Bone marrow (tissue), 2 donors: ENCODE measurements at places on chromosomes 2 and 18.
A peak's percentile ranks its signal among the peaks of the same experiment; 100 is the strongest.

DNA sequence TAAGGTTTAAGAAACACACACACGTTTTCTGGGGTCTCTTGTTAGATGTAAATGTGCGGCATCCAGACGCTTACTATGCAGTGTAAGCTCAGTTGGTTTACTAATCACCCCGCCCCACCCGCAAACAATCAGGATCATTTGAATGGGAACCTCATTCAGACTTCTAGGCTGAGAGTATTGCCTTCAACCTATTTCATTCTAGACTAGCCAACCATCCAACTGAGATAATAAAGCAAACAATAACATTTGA, 1.3 kb upstream of the FIGN start:
- no peak for DNase-seq

DNA sequence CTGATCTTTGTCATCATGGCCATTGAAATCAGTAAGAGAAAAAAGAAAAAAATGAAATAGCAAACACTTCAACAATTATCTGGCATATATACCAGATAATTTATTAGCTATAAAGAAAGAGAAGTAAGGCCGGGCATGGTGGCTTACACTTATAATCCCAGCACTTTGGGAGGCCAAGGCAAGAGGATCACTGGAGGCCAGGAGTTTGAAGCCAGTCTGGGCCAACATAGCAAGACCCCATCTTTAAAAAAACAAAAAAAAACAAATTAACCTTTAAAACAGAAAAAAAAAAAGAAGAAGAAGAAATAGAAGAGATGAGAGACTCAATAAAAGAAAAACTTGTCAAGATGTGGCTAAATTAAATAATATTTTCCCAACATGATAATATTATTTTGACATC, 61.6 kb upstream of the TGIF1 start:
- DNase-seq = no peak

GRCh38 chr2:239619369-239619768, 218.5 kb upstream of the HDAC4 start:
- no peak for DNase-seq

DNA sequence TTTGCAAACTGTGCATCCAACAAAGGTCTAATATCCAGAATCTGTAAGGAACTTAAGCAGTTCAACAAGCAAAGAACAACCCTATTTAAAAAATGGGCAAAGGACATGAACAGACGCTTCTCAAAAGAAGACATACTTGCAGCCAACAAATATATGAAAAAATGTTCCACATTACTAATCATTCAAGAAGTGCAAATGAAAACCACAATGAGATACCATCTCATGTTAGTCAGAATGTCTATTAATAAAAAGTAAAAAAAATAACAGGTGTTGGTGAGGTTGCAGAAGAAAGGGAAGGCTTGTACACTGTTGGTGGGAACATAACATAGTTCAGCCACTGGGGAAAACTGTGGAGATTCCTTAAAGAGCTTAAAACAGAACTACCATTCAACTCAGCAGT, 126.2 kb downstream of the NAT8 start:
- no peak for DNase-seq

DNA sequence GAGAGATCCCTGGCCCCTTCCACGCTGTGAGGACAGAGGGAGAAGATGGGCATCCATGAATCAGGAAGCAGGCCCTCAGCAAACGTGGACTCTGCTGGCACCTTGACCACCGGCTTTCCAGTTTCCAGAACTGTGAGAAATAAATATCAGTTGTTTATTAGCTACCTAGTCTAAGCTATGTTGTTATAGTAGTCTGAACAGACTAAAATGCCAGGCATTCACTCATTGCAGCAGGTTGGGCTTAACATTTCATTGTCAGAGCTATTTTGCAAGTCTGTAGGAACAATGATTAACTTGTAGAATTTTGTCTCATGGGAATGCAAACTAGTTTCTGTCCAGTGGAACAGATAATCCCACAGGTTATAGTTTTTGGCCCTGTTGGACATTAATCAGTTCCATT, 24.8 kb upstream of the TBC1D8 start:
- DNase-seq = no peak

- no peak for DNase-seq
These were observed 6.7 kb downstream of the SLC66A2 start for GRCh38 chr18:79944746-79945117.

- DNase-seq = no peak
These were observed 27.6 kb downstream of the ADNP2 start for GRCh38 chr18:80136679-80137078.

GRCh38 chr18:50315100-50315871, 27.8 kb upstream of the CXXC1 start:
- DNase-seq = no peak

- DNase-seq = no peak
These were observed 111.1 kb upstream of the RBBP8 start for GRCh38 chr18:22822024-22822423.

DNA sequence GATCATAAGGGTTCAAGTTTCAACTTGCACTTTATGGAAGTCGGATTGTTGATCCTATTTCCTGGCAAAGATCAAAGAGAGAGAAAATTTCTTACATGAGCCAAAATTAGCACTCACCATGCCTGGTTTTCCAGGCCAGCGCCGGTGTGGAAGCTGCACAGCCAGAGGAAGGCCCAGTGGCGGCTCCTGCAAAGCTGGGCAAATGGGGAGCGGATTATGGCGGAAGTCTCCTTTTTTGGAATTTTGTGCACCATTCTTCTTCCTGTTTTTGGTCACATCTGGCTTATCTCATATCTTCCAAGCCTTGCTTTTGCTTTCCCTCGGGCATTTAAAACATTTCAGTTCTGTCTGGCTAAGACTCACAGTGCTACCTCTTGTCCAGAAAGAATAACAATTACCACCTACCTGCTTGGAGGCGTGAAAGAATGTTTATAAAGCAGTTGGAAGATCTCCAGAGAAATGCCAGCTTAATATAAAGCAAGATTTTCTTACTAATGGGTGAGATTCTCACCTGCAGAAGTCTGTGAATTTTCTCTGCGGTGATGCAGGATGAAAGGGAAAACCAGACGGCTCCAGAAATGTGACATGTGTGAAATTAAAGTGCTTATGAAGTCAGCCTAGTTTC, 94.3 kb downstream of the ASAP2 start:
- DNase-seq = no peak

DNA sequence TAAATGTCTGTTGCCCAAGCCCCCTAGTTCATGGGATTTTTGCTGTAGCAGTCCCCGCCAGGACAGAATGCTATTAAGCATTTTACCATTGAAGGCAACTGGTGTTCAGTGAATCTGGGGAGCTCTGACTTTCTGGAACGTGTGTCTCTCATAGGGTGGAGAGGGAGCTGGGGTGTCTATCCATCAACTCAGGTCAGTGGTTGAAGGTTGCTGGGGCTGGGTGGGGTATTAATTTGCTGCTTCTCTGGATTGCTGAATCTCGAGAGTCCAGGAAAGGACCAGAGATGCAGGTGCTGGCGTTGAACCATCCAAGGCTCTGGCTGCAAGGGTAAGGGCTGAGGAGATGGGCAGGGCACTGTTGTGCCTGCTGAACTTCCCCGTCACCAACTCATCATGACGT, 66.8 kb upstream of the NCK2 start:
- DNase-seq = no peak

DNA sequence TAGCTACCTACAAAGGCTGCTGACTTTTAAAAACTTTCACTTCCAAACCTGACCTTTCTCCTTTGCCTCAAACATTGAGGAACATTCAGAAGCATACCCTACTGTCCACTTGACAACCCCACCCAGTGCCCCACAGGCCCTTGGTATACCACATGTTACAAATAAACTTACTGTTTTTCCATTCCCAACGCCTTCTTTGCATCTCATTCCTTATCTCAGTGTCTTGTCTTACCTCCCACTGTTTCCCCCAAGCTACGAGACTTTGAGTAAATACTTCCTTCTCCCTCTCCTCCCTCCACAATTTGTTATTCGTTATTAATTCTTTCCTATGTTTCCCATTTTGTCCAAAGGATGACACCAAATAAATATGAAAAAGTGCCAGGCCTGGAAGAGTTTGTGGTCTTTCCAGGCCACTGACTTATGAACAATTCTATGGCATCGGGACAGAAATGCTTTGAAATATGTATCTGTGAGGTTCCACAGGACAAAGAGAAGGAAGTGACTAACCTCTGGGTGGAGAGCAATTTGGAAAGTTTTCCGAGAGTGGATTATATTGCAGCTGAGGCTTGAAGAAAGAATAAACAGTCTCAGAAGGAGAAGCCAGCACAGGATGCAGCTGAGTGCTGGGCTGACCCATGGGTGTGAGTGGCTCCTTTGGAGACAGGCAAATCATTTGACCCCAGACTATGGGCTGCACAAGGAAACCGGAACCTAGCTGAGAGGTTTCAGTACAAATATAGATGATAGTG, 409.0 kb downstream of the LPIN1 start:
- no peak for DNase-seq

- no peak for DNase-seq
These were observed 61.3 kb downstream of the PKP4 start for GRCh38 chr2:158518084-158518483.

DNA sequence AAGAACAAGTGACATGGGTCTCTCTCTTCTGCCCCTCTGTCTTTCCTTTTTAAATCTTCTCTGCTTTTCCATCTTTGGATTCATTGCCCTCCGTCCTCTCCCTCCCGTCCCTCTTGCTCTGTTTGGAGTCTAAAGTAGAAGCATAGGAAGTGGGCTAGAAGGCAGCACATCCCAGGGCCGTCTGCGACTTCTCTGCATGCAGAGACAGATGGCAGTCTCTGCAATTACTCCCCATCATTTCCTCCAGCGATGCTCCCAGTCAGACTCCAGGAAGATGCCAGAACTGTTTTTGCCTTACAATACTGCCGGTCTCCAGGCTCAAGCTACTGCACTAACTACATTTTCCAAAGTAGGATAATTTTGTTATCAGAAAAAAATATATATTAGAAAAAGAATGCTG, 35.2 kb upstream of the LPIN2 start:
- peak; percentile 22 for DNase-seq

DNA sequence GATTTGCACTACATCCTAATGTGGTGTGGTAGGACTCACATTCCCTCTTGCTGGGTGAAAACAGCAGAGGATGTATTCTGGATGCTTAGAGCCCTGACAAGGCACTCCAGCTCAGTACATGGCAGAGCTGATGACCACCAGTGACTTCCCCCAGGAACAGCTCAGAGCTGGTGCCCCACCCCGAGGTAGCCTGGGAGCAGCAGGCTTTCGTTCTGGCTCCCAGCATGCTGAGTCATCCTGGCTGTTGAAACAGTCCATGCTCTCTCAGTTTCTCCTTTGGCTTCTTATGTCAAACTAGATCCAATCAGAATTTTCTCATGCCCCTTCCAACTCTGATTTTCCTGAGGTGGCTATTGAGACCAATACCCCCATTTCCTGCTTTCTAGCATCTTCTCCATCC, 438.2 kb downstream of the NBAS start:
- DNase-seq = no peak

- DNase-seq = no peak
These were observed 766.1 kb upstream of the CNTNAP5 start for GRCh38 chr2:123258877-123259539.

DNA sequence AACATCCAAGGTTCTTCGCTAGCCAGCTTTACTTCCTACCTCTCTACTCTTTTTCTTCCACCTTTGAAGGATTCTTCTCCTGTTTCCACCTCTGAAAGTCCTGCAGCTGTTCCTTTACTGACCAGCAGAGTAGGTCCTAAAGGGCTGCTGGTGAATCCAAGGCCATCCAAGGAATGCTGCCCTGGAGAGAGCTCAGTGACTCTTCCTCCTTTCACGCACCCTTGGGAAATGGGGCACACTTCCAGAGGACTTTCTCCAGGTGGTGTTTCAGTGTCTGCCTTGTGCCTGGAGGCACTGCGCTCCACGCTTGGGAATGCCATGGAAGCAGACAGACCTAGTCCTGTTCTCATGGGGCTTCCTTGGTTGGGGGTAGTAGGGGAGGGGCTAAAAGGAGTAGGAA, 45.4 kb downstream of the SLC16A14 start:
- DNase-seq = no peak

DNA sequence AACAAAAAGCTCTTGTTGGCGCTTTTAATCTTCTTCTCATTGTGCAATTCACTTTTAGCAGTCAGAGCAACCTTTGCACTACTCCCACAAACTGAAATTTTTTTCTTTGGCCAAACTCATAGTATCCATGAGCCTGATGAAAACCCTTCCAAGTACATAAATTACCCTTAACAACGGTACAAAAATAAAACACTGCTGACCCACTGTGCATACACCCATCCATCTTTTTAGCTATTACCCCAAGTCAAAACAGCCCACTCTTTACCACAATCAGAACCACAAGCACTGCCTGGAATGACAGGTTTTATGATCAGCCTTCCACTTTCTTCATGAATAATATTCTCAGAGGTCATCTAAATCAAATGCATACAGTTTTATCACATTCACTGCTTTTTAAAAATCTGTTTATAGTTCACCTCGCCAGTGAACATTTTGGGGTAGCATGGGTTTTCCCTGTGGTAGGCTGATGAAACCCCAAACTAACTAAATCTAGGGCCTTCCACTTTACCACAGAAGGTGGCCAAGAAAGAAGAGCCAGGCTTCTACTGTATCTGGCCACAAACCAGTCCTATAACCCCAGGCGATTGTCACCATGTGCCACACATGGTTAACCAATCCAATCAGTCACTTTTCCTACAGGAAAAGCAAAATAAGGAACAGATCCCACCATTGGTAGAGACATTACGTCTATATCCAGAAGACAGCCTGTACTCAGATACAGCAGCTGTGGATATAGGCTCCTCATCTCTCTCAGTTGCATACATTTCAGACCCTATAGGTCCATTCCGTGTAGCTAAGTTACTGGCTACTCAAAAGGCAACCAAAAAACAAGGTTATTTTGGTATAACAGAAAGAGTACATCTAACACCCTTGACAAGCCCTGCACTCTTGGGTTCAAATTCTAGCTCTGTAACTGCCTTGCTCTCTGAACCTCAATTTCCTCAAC, 171.3 kb downstream of the THADA start:
- no peak for DNase-seq

- DNase-seq = no peak
These were observed 192.1 kb upstream of the NCKAP5 start for GRCh38 chr2:133760376-133760775.

DNA sequence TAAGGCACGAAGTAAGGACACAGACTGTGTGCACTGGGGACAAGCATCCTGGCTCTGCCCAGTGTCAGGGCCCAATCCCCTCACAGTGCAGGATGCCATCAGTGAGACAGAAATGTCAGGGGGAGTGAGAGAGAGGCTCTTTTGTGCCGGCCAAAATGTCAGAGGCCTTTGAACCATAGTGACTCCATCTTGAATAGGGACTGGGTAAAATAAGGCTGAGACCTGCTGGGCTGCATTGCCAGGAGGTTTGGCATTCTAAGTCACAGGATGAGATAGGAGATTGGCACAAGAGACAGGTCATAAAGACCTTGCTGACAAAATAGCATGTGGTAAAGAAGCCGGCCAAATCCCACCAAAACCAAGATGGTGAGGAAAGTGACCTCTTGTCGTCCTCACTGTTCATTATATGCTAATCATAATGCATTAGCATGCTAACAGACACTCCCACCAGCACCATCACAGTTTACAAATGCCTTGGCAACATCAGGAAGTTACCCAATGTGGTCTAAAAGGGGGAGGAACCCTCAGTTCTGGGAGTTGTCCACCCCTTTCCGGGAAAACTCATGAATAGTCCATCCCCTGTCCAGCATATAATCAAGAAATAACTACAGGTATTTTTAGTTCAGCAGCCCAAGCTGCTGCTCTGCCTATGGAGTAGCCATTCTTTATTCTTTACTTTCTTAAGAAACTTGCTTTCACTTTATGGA, 337.4 kb downstream of the LPIN1 start:
- DNase-seq = no peak
